Activated B cell treated with CpG ODN at 0.5 μM for 24 hours (primary cell): ENCODE measurements at places on chromosomes 3 and 15. TPM values are rescaled to one million over a fixed set of nuclear protein-coding genes. Genes with fewer than 3 reads are reported as not detected.

DNA sequence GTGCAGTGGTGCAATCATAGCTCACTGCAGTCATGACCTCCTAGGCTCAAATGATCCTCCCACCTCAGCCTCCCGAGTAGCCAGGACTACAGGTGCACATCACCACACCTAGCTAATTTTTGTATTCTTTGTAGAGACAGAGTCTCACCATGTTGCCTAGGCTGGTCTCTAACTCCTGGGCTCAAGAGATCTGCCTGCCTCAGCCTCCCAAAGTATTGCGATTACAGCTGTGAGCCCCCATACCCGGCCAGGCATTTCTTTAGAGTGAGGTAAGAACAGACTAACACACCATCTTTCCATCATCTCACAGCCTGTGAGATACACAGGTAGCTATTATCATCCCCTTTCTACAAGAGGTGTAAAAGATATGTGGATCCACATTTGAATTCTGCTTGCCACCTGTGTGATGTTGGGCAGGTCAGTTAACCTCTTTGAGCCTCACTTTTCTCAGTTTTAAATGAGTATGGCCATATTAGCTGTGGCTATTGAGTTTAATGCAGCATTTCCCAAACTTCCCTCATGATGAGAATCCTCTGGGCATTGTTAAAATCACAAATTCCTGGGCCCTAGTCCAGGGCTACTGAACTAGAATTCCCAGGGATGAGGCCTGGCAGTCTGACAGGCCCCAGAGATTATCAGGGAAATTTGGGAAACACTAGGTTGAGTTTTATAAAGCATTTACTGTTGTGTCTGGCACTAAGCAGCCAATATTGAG, 46.0 kb downstream of the ANP32A start:
- H3K4me1 ChIP-seq = no peaks in the 10 kb centered on the region
- no peak for DNase-seq
- no peak overlapping the region for H3K4me3 ChIP-seq

DNA sequence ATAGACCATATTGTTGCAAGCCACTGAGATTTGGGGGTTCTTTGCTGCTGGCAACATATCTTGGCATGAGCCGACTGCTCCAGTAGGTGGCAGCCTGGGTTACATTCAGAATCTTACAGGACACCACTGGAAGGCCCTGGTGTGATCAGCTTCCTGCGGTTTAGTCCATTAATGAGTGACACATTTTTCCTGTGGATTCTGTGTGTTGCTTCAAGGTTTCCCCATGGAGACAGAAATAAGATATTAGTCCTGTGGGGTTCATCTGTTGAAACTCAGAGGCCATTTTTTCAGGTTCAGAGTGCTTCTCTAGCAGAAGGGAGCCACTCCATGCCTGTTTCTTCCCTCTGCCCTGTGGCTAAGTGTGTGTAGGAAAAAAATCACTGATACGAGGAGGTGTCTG, 116.2 kb downstream of the MFSD1 start:
- no peak overlapping the region for H3K4me3 ChIP-seq
- no peaks in the 10 kb centered on the region for H3K4me1 ChIP-seq
- no peak for DNase-seq
- no peak overlapping the region for H3K27ac ChIP-seq
- no peaks in the 10 kb centered on the region for H3K27me3 ChIP-seq
- no peaks in the 10 kb centered on the region for H3K36me3 ChIP-seq

THAP10 gene
- total RNA-seq = 0.27 and 0.34 TPM in 2 replicates

CKMT1B gene
- not detected in 2 replicates for total RNA-seq

GRCh38 chr3:16802389-16802788, 82.4 kb upstream of the PLCL2 start:
- peaks cover 37% of the 10 kb centered on the region for H3K4me1 ChIP-seq
- H3K36me3 ChIP-seq = no peaks in the 10 kb centered on the region
- peak overlapping the region; percentile 71 for H3K27ac ChIP-seq
- H3K27me3 ChIP-seq = no peaks in the 10 kb centered on the region

GRCh38 chr15:88204584-88204983, 52.0 kb downstream of the NTRK3 start:
- no peak overlapping the region for H3K4me3 ChIP-seq
- no peaks in the 10 kb centered on the region for H3K4me1 ChIP-seq
- no peak overlapping the region for H3K27ac ChIP-seq
- H3K36me3 ChIP-seq = no peaks in the 10 kb centered on the region
- peaks cover 7% of the 10 kb centered on the region for H3K27me3 ChIP-seq
- no peak for DNase-seq

- no peaks in the 10 kb centered on the region for H3K36me3 ChIP-seq
- H3K27ac ChIP-seq = no peak overlapping the region
- H3K27me3 ChIP-seq = no peaks in the 10 kb centered on the region
- H3K4me3 ChIP-seq = no peak overlapping the region
Measured at GRCh38 chr3:6417174-6417573, 443.7 kb upstream of the GRM7 start.

GHSR gene
- total RNA-seq = not detected in 2 replicates

GPR171 gene
- total RNA-seq = 0.35 and 0.46 TPM in 2 replicates

EPHA3 gene
- not detected in 2 replicates for total RNA-seq

GRCh38 chr3:142916605-142917004, 27.7 kb upstream of the PCOLCE2 start:
- H3K4me3 ChIP-seq = no peak overlapping the region
- peaks cover 5% of the 10 kb centered on the region for H3K27me3 ChIP-seq
- no peak overlapping the region for H3K27ac ChIP-seq
- no peaks in the 10 kb centered on the region for H3K4me1 ChIP-seq
- no peak for DNase-seq

NUP210 gene
- total RNA-seq = 82.5 and 91.9 TPM in 2 replicates

- H3K4me3 ChIP-seq = no peak overlapping the region
- H3K27ac ChIP-seq = no peak overlapping the region
- DNase-seq = no peak
Measured at GRCh38 chr3:120726791-120727190, 15.5 kb downstream of the RABL3 start.

CHRNA7 gene
- not detected in 2 replicates for total RNA-seq
